Midbrain (tissue), 1 donor: ENCODE measurements at places on chromosomes 7 and 10.

DNA sequence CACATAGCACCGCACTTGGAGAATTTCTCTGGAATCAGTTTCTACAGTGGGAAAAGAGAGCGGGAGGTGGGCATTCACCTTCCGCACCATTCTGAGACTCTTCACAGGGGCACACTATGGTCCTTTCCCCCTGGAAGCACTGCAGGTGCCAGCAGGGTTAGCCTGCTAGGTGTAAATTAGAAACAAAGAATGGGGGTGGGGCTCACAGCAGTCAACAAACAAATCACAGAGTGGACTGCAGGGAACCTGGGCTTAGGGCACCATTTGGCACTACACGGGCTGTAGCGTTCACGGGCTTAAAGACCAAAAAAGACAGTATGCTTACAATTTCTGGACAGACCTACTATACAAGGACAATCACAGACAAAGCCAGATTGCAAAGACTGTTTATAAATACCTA is 8.0 kb upstream of the PKD1L1 start:
- no peak for DNase-seq

GRCh38 chr10:16014469-16014868 is 154.2 kb upstream of the MINDY3 start:
- no peak for DNase-seq

DNA sequence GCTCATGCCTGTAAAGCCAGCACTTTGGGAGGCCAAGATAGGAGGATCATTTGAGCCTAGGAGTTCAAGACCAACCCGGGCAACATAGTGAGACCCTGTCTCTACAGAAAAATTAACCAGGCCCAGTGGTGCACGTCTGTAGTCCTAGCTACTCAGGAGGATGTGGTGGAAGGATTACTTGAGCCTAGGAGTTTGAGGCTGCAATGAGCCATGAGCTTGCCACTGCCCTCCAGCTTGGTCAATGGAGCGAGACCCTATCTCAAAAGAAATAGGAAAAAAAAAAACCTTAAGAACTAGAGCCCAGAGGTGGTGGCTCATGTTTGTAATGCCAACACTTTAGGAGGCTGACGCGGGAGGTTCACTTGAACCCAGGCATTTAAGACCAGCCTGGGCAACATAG is 2.2 kb downstream of the STRA8 start:
- no peak for DNase-seq

DNA sequence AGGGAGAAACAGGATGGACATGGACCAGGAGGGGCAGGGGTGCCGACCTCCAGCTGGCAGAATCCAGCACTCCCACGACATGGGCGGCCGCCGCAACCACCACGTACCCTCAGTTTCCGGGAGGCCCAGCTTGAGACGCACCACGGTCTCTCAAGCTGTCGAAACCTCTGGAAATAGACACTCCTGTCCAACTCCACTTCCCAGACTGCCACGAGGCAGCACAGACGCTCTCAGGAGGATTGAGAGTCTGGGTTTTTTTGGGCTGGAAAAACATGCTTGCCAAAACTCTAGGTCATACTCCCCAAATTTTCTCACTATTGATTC is 37.9 kb upstream of the PDGFA start:
- no peak for DNase-seq

DNA sequence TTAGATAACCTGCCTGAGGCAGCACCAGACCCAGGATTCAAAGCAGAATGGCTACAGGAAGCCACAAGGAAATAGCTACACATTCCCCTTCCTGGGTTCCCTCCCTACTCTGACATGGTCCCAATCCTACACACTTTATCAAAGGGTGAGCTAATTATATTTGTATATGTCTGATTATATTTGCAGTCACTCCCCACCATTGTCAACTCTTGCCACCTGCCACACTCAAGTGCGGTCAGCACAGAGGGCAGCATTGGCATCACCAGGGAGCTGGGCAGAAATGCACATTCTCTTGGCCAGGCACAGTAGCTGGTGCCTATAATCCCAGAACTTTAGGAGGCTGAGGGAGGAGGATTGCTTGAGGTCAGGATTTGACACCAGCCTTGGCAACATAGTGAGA is 114.1 kb upstream of the PDLIM1 start:
- no peak for DNase-seq

GRCh38 chr7:90710466-90710850 is 114.3 kb downstream of the CDK14 start:
- no peak for DNase-seq

GRCh38 chr7:2518737-2519118 is 846 bp upstream of the LFNG start:
- no peak for DNase-seq

DNA sequence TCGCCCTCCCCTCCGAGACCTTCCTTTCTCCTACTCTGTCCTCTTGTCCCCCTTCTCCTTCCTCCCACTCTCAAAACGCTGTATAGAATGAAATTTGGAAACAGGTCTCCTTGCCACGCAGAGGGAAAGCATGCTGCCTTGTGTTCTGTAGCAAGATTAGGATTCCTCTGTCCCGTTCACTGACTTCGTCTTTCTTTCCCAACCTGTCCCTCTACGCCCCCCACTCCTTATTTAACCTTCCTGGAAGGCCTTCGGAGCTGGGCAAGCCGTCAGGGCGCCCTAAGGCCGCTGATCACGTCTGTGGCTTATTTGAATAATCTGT is 1.3 kb downstream of the HOXA9 start:
- no peak for DNase-seq

DNA sequence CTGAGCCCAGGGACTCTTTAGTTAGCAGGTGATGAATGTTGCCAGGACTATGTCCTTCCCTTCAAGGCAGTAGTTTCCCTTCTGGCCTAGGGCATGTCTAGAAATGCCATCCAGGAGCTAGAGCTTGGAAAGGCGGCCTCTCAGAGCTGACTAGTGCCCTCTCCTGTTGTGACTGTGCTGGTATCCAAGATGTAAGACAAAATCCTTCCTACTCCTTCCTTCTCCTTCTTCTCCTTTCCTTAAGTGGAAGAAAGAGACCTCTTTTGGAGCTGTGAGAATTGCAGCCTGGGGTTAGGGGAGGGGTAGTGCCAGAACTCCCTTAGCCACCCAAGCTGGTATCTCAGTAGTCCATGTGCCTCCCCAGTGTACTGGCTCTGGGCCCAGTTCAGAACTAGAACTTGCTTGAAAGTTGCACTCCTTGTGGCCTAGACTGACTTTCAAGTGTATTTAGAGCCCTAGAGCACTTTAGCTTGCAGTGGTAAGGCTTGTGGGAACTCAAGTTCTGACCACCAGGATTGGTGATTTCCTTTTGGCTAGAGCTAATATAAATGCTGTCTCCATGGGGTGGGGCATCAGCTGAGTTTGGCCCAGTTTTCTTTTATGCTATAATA is 118.8 kb downstream of the NPSR1 start:
- DNase-seq = no peak

- DNase-seq = peak; percentile 33
Measured at GRCh38 chr10:44416021-44416771, 31.3 kb upstream of the CXCL12 start.

DNA sequence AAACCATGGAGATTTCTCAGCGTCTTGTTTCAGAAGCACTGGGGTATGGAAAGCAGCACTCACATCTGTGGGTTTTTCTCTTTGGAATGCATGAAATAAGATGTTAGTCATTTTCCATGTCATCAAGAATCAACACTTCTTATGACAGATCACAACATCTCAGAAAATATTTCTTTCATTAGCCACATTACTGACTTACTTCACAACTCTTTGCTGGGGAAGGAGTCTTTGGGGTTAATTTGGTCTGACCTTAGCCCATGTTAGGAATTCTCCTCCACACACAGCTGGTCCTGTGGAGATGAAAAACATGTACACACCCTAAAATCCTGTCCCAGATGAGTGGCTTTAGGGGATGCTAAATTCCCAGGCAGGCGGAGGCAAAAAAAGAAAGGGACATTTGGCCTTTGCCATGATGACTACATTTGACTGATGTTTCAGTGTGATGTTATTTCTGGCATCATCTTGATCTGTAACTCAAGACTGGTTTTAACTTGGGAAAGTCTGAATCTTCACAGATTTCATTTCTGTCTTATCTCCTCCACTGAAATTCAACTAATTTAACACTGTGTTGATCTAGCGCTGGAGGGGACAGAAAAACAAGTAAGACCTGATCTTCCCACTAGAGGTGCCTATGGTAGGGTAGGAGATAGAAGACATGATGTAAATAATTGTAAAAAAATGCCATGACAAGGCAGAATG is 363.2 kb downstream of the PRPF18 start:
- DNase-seq = no peak

DNA sequence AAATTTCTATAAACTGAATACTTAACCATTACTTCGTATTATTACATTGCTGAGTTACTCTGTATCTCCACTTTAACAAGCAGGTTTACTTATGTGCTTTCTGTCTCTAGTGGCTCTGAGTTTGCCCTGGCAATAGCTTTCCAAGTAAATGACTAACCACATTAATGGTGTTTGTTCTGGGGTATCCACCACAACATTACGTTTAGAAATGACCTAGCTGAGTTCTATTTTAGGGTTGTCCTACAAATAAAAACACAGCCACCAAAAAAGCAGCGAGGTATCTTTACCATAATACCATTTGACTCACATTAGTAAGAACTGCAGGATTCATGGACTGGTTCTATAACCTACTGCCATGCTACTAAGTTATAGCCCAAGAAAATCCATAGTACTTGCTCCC is 83.1 kb downstream of the HIBADH start:
- no peak for DNase-seq

- DNase-seq = no peak
Measured at GRCh38 chr7:38525857-38526256, 105.3 kb downstream of the AMPH start.

- peak; percentile 94 for DNase-seq
Measured at GRCh38 chr10:120850911-120851865, at the start of gene WDR11. TSS of gene WDR11 (plus strand) at chr10:120851362. CDS start at chr10:120851421, 59 bp downstream.

GRCh38 chr10:104447906-104448305 is 94.3 kb downstream of the CFAP58 start:
- no peak for DNase-seq

DNA sequence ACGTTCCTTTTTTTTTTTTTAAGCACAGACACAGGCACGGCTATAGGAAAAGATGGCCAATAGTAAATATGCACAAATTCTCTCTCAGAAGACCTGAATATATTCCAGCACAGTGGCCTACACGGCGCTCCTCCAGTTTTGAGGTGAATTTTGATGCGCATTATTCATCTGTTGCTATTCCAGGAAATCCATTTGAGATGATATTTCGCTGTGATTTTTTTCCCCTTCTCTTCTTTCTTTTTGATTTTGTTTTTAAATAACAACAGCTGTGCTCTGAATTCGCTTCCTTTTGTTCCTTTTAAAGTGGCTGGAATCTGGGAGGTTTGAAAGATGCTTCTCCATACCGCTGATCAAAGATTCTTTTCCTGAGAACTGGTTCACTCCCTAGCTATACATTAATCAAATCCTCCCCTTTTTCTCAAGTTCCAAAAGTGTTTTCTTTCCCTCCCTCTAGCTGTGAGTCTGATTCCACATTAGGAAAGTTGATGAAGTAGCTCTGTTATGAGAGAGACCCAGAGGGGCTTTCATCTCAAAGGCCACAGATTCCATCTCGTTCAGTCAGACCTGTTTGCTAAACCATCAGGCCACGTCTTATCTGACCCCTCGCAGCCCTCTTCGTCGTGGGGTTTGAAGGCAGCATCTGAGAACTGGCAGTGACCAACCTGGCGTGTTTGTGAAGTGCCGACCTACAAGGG is 602.7 kb upstream of the NRP1 start:
- DNase-seq = no peak

DNA sequence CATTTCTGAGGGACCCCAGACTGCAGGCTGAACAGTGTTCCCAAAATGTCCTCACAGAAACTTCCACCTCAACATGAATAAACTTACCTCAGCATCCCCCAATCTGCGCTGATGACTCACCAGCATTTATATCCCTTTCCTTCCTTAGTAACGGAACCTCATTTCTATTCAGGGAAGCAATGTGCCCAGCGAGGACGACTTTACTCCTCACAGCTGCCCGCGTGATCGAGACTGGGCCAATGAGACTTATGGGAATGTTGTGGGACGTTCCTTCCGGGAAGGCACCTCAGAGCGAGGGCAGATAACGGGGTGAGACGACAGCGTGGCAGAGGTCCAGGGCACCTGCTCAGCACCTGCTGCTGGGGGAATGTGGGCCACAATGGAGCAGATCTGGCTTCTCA is 73.1 kb upstream of the CAMK2B start:
- no peak for DNase-seq

- DNase-seq = no peak
Measured at GRCh38 chr7:6575281-6576023, 1.8 kb upstream of the ZDHHC4 start.

- no peak for DNase-seq
Measured at GRCh38 chr7:64881461-64882287, 21.4 kb upstream of the ZNF273 start.

DNA sequence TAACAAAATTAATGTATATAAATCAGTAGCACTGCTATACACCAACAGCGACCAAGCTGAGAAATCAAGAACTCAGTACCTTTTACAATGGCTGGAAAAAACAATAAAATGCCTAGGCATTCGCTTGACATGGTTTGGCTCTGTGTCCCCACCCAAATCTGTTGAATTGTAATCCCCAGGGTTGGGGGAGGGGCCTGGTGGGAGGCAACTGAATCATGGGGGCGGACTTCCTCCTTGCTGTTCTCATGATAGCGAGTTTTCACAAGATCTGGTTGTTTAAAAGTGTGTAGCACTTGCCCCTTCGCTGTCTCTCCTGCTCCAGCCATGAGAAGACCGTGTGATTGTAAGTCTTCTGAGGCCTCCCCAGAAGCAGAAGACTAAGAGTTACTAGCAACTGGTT is 8.6 kb downstream of the ZNF786 start:
- no peak for DNase-seq

DNA sequence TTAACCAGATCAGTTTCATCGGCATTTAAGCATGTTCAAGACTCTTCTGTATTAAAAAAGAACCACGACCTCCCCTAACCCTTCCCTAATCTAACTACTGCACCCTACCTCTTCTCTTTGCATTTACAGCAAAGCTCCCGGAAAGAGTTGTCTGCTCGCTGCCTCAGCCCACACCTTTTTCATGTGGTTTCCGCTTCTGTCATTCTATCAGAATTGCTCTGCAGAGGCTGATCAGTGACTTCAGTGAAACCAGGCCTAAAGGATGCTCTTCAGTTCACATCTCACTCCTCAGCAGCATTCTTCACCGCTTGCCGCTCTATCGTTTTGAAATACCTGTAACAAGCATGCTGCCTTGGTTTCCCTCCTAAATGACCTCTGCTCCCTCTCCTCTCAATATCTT is 160.9 kb downstream of the SDK1 start:
- no peak for DNase-seq

DNA sequence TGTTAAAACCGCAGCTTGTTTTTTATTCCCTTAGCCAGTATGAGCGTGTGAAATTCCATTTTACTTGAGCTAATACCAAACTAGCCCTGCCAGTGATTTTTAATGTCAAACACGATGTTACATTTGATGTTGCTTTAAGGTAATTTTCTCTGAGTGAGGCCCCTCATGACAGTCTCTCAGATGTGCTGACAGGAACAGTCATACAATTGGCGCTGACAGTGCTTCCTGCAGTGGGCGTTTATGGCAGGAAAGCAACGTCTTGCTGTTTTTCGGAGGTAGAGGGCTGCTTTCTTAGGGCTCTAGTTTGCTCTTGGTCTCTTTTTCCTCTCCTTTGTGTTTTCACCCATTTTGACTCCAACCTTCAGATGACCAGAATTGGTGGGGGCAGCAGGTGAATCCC is 19.3 kb downstream of the PON1 start:
- DNase-seq = no peak

GRCh38 chr7:84985073-84985784 is 201.6 kb downstream of the SEMA3D start:
- no peak for DNase-seq

GRCh38 chr7:38942431-38943051 is 33.5 kb upstream of the VPS41 start:
- DNase-seq = no peak
